ENCODE measurements at places on chromosomes 2 and 18.

DNA sequence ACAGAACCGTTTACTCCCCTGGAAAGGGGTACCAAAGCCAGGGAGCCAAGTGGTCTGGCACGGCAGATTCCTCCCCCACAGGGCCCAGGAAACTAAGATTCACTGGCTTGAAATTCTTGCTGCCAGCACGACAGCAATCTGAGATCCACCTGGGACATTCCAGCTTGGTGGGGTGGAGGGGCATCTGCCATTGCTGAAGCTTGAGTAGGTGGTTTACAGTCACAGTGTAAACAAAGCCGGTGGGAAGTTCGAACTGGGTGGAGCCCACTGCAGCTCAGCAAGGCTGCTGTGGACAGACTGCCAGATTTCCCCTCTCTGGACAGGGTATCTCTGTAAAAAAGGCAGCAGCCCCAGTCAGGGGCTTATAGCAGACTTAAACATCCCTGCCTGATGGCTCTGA, 901.7 kb upstream of the LRRTM1 start:
- no peaks in the 10 kb centered on the region for H3K4me1 ChIP-seq
- H3K36me3 ChIP-seq: peaks cover 2% of the 10 kb centered on the region
- H3K27me3 ChIP-seq: no peaks in the 10 kb centered on the region
- no peak overlapping the region for H3K4me3 ChIP-seq

GRCh38 chr2:72129681-72130340, 17.9 kb downstream of the CYP26B1 start:
- DNase-seq: no peak
- H3K4me3 ChIP-seq: no peak overlapping the region
- H3K36me3 ChIP-seq: no peaks in the 10 kb centered on the region
- no peaks in the 10 kb centered on the region for H3K4me1 ChIP-seq
- no peak overlapping the region for H3K27ac ChIP-seq
- H3K27me3 ChIP-seq: no peaks in the 10 kb centered on the region

- no peak overlapping the region for H3K27ac ChIP-seq
- H3K4me1 ChIP-seq: peaks cover 40% of the 10 kb centered on the region
- no peaks in the 10 kb centered on the region for H3K27me3 ChIP-seq
- H3K36me3 ChIP-seq: peaks cover 11% of the 10 kb centered on the region
- no peak overlapping the region for H3K4me3 ChIP-seq
These were observed 14.9 kb downstream of the PPP3R1 start for GRCh38 chr2:68237404-68237803.

DNA sequence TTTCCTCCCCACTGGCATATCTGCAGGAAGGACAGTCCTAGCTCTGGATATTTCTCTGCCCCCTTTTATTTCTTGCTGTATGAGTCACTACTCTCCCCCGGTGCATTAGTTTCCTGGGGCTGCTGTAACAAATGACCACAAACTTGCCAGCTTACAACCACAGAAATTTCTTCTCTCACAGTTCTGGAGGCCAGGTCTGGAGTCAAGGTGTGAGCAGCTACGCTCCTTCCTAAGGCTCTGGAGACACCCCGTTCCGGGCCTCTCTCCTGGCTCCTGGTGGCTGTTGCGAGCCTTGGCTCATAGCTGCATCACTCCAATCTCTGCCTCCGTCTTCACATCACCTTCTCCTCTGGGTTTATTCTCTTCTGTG, 34.1 kb downstream of the PTPRM start:
- H3K4me1 ChIP-seq: no peaks in the 10 kb centered on the region
- DNase-seq: no peak
- H3K36me3 ChIP-seq: no peaks in the 10 kb centered on the region
- no peaks in the 10 kb centered on the region for H3K27me3 ChIP-seq
- H3K27ac ChIP-seq: no peak overlapping the region

- DNase-seq: no peak
- H3K4me3 ChIP-seq: no peak overlapping the region
- H3K4me1 ChIP-seq: peaks cover 16% of the 10 kb centered on the region
- H3K36me3 ChIP-seq: no peaks in the 10 kb centered on the region
- peaks cover 6% of the 10 kb centered on the region for H3K27me3 ChIP-seq
- no peak overlapping the region for H3K27ac ChIP-seq
These were observed 149.5 kb upstream of the DLX2 start for GRCh38 chr2:172252154-172252553.

DNA sequence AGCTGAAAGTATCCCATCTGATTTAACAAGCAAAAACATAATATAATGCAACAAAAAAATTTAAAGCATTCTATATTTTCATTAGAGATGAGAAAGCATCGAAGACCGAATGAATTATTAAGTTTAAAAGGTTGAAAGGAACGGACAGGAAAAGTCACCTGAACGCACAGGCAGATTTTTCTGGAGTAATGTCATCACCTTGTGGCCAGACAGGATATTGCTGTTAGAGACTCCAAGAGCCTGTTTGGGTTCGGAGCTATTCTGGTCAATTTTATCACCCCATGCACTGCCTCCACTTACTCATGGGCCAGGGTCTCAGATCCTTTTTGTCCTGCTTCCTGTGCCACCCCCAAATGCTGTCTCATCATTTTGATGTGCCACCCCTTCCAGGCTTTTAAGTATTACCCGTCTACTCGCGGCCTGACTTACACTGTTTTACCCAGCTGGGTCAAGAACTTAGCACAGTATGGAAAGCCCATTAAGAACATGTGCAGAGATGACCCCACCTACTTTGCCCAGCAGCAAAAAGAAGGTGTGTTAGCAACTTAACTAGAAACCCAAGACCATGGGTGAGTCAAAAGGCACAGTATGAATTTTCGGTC, 27.3 kb downstream of the GKN2 start:
- DNase-seq: peak; percentile 34
- no peaks in the 10 kb centered on the region for H3K36me3 ChIP-seq
- peaks cover 16% of the 10 kb centered on the region for H3K4me1 ChIP-seq
- no peak overlapping the region for H3K27ac ChIP-seq
- H3K4me3 ChIP-seq: no peak overlapping the region
- peaks cover 26% of the 10 kb centered on the region for H3K27me3 ChIP-seq

- H3K27ac ChIP-seq: no peak overlapping the region
- peaks cover 23% of the 10 kb centered on the region for H3K4me1 ChIP-seq
These were observed 14.5 kb downstream of the EPAS1 start for GRCh38 chr2:46311651-46312223.

GRCh38 chr2:234802071-234802844, 149.6 kb upstream of the SH3BP4 start:
- H3K4me1 ChIP-seq: no peaks in the 10 kb centered on the region
- peaks cover 8% of the 10 kb centered on the region for H3K27me3 ChIP-seq
- no peaks in the 10 kb centered on the region for H3K36me3 ChIP-seq
- H3K4me3 ChIP-seq: no peak overlapping the region
- DNase-seq: no peak

- peak overlapping the region; percentile 10 for H3K27ac ChIP-seq
- peaks cover 12% of the 10 kb centered on the region for H3K27me3 ChIP-seq
- DNase-seq: no peak
These were observed 2.7 kb downstream of the ABHD1 start for GRCh38 chr2:27126252-27126710.

DNA sequence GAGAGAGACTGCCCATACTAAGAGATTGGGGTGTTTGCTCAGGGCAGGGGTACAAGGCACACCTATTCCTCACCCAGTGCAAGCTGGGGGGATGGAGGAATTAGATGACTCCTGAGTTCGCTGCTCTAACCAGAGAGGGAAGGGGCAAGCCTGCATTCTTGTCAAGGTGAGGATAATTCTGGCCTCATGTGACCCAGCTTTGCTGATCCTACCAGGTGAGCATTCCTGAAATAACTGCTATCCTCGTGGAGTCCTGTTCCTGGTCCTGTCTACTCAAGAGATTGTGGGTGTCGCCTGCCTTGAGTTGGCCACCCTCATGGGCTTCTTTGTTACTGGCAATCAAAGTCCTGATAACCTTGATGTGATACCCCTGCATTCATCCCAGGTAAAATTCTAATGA, 206.0 kb downstream of the SPP2 start:
- peaks cover 20% of the 10 kb centered on the region for H3K4me1 ChIP-seq
- no peak for DNase-seq
- H3K27me3 ChIP-seq: peaks cover 10% of the 10 kb centered on the region
- H3K27ac ChIP-seq: peak overlapping the region; percentile 10
- no peaks in the 10 kb centered on the region for H3K36me3 ChIP-seq

- no peaks in the 10 kb centered on the region for H3K4me1 ChIP-seq
- DNase-seq: no peak
- H3K27me3 ChIP-seq: peaks cover 18% of the 10 kb centered on the region
- H3K4me3 ChIP-seq: no peak overlapping the region
- H3K27ac ChIP-seq: no peak overlapping the region
- no peaks in the 10 kb centered on the region for H3K36me3 ChIP-seq
These were observed 167.3 kb upstream of the SKOR2 start for GRCh38 chr18:47418746-47419145.

DNA sequence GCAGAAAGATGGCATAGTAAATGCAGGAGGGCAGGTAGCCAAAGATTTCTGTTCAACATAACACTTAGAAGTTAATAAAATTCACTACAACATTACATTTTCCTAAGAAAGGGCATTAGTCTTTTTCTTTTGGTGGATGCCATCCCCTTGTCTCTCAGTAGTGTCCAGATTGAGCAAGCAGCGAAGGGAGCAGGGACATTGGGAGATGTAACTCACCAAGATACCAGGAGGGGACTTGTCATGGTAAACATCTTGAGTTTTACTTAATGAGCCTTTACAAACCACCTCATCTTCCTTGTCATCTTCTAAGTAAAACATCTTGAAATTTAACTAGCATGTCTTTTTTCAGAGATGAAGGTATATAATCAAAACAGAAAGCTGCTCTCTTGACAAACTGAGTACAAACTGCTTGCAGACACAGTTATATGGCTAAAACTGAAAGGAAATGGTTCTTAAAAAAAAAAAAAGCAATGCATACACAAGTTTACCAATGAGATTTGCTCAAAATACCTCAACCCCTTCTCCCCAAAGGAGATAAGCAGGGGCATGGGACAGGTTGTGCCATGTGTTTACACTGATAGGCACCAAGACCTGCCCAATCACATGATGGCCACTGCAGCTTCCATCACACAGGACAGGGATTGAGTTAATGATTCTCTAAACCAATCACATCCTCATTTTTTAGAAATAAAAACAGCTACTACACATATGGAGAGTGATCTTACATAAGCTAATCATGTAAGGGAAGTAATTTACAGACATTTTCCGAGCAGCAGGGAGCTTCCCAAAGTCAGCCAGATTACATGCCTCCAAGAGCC, 30.3 kb downstream of the LPIN2 start:
- H3K4me1 ChIP-seq: peaks cover 75% of the 10 kb centered on the region
- no peak for DNase-seq
- H3K36me3 ChIP-seq: peaks cover 14% of the 10 kb centered on the region
- H3K27ac ChIP-seq: peak overlapping the region; percentile 87
- H3K27me3 ChIP-seq: no peaks in the 10 kb centered on the region

- no peak overlapping the region for H3K4me3 ChIP-seq
- no peaks in the 10 kb centered on the region for H3K27me3 ChIP-seq
- DNase-seq: no peak
- H3K27ac ChIP-seq: no peak overlapping the region
These were observed 283.8 kb upstream of the LYPD1 start for GRCh38 chr2:132953771-132954170.

GRCh38 chr2:116513991-116514390, 1300.5 kb upstream of the DDX18 start:
- H3K27ac ChIP-seq: no peak overlapping the region
- no peaks in the 10 kb centered on the region for H3K27me3 ChIP-seq
- no peaks in the 10 kb centered on the region for H3K36me3 ChIP-seq

DNA sequence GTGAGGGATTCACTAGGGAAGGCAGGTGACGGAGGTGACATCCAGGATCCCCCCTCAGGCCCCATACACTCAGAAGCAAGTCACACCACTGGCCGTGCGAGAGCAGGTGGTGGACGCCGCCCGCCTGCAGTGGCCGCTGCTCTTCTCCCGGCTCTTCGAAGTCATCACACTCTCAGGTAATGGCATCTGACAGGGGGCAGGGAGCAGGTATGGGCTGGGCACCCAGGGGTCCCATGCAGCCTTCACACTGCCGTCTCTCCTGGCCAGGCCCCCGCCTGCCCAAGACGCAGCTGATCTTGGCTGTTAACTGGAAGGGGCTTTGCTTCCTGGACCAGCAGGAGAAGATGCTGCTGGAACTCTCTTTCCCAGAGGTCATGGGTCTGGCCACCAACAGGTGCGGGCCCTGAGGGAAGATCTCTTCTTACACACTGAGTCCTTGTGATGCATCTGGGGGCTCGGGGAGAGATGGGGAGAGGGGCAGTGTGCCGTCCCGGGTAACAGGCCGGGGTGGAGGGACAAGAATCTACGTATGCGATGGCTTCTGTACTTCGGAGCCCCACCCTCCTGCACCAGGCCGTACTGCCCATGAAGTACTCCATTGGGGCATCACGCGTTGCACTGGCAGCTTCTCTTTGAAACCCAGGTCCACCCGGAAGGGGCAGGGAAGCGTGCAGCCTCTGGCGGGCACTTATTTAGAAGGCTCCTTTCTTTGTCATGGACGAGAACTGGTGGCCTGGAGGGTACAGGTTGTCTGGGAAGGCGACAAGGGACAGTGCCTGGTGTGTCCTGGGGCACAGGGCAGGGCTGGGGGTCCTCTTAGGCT, 18.8 kb upstream of the GPR17 start:
- no peak overlapping the region for H3K4me3 ChIP-seq
- DNase-seq: no peak
- H3K27ac ChIP-seq: no peak overlapping the region
- H3K36me3 ChIP-seq: no peaks in the 10 kb centered on the region
- no peaks in the 10 kb centered on the region for H3K4me1 ChIP-seq

DNA sequence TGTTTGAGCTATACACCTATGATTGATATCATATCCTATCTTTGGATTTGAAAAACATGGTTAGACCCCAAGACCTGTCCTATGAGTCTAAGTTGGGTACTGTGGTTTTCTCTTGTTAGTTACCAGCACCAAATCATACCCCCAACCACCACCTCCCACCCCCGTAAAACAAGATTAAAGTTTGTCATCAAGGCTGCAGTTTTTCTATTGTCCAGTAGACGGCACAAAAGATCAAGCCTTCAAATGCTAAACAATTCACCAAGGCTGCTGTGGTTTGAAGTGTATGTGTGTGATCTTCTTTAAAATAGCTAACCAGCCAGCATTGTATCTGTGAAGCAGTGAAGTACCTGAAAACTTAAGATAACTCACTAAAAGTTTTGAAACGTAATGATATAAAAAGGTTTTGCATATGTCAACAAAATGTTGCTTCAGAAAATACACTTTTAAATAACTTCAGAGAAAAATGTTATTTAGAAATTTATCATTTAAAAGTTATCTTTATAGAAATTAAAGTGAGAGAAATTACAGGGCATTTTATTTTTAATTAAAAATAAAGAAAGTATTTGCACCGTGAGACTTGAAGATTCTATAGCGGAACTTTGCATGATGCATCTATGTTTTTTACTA, 5.8 kb upstream of the MEIS1 start:
- H3K4me1 ChIP-seq: peaks cover 4% of the 10 kb centered on the region
- H3K36me3 ChIP-seq: no peaks in the 10 kb centered on the region
- H3K27me3 ChIP-seq: peaks cover 73% of the 10 kb centered on the region
- no peak for DNase-seq
- no peak overlapping the region for H3K27ac ChIP-seq

- peaks cover 22% of the 10 kb centered on the region for H3K4me1 ChIP-seq
- peaks cover 11% of the 10 kb centered on the region for H3K36me3 ChIP-seq
- DNase-seq: no peak
- H3K27me3 ChIP-seq: no peaks in the 10 kb centered on the region
- no peak overlapping the region for H3K27ac ChIP-seq
These were observed 9.8 kb downstream of the HPCAL1 start for GRCh38 chr2:10312437-10312957.

All from T-helper 2 cell treated with Interferon-gamma antibody and Interleukin-4, amounts not matched to agents 5 μg/mL and 100 μg/mL, for 36 hours (primary cell).